Caco-2 (cell line): ENCODE measurements at places on chromosomes 1 and 21. TPM values are rescaled to one million over a fixed set of nuclear protein-coding genes. Genes with fewer than 3 reads are reported as not detected.

The CFHR1 gene
- not detected in 2 replicates for total RNA-seq

The CEP85 gene
- total RNA-seq = 19.7 and 22.4 TPM in 2 replicates

The HRNR gene
- total RNA-seq = not detected in 2 replicates

The LCE1F gene
- total RNA-seq = not detected in 2 replicates

The PPOX gene
- total RNA-seq = 25.0 and 25.4 TPM in 2 replicates

The PCP4 gene
- 4.0 and 4.7 TPM in 2 replicates for total RNA-seq

- peak; percentile 95 for DNase-seq
- H3K4me3 ChIP-seq = no peak overlapping the region
- H3K4me1 ChIP-seq = peaks cover 53% of the 10 kb centered on the region
- H3K27me3 ChIP-seq = no peaks in the 10 kb centered on the region
- H3K36me3 ChIP-seq = no peaks in the 10 kb centered on the region
These were observed 24.2 kb upstream of the SYDE2 start for GRCh38 chr1:85224734-85225623.

- no peak overlapping the region for H3K4me3 ChIP-seq
- no peak for DNase-seq
- no peak overlapping the region for H3K27ac ChIP-seq
- H3K4me1 ChIP-seq = peaks cover 18% of the 10 kb centered on the region
- no peaks in the 10 kb centered on the region for H3K36me3 ChIP-seq
These were observed 49.3 kb upstream of the TARBP1 start for GRCh38 chr1:234528074-234528865.

DNA sequence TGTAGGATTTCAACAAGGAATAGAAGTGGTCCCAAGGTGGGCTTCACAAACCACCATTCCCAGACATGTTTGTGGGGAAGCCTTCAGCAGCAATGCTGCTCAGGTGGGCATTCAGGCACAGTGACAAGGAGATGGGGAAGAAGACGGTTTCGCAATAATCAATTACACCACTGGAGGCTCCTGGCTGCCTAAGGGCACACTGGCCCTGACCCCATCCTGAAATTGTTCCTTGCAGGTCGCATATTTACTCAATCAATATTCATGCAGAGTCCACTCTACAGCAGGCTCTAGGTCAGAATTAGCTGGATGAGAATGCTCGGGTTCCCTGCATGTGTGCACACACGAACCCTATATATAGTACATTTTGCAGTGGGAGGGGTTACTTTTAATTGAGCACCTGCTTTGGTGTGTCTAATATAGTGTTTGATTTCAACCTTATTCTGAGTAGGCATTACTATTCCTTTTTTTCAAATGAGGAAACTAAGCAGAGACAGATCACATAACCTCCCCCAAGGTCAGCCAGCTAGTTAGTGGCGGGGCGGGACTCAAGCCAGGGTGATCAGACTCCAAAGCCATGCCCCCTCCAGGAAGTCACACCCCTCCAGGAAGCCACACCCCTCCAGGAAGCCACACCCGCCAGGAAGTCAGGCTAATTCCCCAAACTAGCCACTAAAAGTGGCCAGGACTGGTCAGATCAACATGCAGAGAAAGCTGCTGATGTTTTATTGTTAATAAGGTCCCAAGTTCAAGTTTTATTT, 106.5 kb downstream of the HLCS start:
- no peak overlapping the region for H3K27ac ChIP-seq
- peak; percentile 71 for DNase-seq
- H3K4me1 ChIP-seq = peaks cover 37% of the 10 kb centered on the region
- no peaks in the 10 kb centered on the region for H3K36me3 ChIP-seq

- H3K27ac ChIP-seq = no peak overlapping the region
- 0 out of 2 replicates have a peak, but pooled peaks cover 7% of the 10 kb centered on the region for H3K4me1 ChIP-seq
- no peaks in the 10 kb centered on the region for H3K36me3 ChIP-seq
- DNase-seq = no peak
- H3K4me3 ChIP-seq = no peak overlapping the region
- no peaks in the 10 kb centered on the region for H3K27me3 ChIP-seq
These were observed 100.0 kb upstream of the RAB4A start for GRCh38 chr1:229170778-229171505.

- H3K4me3 ChIP-seq = no peak overlapping the region
- H3K27ac ChIP-seq = no peak overlapping the region
- no peaks in the 10 kb centered on the region for H3K36me3 ChIP-seq
- DNase-seq = no peak
These were observed 9.0 kb downstream of the CFH start for GRCh38 chr1:196660852-196661251.
